ENCODE measurements at places on chromosomes 16 and 17.
A peak's percentile ranks its signal among the peaks of the same experiment; 100 is the strongest.

GRCh38 chr17:46800573-46800972 is 17.9 kb downstream of the WNT3 start:
- no peak for DNase-seq

- DNase-seq, result peak; percentile 45
Measured at GRCh38 chr17:27551701-27552248, 79.2 kb upstream of the LGALS9 start.

DNA sequence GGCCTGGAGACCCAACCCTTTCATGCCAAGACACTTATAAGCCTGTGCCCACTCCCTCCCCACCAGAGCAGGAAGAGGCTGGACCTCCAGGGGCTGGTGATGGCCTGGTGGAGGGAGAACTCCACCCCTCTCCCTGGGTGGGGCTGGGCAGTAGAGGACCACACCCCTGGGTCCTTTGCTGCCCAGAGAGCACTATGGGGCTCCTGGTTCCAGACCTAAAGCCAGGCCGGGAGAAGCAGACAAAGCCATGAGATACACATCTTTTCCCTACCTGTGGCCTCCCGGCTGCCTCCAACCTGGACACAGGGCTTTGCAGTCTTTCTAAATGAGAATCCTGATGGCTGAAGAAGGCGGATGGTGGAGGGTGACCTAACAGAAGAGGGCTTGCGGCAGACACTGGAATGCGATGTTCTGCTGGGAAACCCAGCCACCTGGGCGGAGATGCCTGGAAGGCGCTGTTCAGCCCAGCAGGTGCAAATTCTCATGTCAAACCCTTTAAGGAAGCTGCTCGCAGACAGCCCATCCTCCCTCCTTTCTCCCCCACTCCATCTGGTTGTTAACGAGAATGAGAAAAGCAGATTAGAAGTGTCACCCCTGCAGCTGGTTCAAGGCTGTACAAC is 43.9 kb upstream of the KIFC3 start:
- no peak for DNase-seq

- DNase-seq, result no peak
Measured at GRCh38 chr16:1069154-1069553, 3.4 kb upstream of the SSTR5 start.

GRCh38 chr17:54969658-54970572 is 1.4 kb downstream of the STXBP4 start:
- no peak for DNase-seq

GRCh38 chr17:41494524-41494923 is 4.8 kb upstream of the KRT36 start:
- DNase-seq, result peak; percentile 78

DNA sequence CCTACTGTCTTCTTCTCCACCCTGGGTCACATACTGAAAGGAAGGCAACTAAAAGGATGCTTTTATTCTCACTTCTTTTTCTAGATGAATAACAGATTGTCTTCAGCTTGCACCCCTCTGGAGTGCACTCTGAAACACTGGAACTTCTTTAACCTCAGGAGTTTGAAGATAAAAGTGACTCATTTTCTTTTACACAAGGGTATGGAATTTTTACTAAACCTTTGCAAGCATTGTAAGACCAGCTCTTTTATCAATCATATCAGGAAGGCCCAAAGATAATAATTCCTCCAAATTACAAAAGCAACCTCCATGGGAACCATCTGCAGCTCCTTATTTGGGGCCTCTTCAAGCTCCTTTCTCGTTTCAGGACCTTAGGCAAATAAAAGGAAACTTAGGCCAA is 193.5 kb upstream of the KIF2B start:
- peak; percentile 56 for DNase-seq

GRCh38 chr16:22632606-22633005 is 121.9 kb downstream of the NPIPB5 start:
- no peak for DNase-seq

DNA sequence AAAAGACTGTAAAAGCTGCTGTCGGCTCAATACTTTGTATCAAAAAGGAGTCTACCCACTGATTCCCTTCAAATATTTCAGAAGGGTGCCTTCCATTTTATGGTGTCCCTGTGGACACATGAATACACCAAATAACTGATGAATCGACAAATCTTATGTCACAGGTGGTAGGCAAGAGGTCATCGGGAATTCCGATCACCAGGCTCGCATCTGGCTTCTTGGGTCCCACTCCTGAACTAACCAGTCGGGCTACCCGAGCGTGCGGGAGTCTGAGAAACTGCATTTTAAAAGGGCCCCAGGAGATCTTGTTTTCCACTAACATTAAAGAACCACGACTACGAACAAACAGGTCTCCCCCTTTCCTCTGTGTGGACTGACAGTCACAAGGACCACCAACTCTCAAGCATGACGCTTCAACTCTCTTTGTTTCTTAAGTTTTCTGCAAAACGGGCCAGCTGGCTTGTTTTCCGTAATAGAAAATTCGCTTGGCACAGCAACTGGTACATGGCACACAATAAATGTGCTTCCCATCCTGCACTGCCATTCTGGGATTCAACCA is 873 bp downstream of the PSME3IP1 start:
- DNase-seq, result no peak

DNA sequence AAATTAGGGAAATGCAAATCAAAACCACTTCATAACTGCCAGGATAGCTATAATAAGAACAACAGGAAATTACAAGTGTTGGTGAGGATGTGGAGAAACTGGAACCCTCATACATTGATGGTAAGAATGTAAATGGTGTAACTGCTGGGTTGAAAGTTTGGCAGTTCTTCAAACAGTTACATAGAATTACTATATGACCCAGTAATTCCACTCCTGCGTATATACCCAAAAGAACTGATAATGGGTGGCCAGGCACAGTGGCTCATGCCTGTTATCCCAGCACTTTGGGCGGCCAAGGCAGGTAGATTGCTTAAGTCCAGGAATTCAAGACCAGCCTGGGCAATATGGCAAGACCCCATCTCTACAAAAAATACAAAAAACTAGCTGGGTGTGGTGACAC is 4.5 kb upstream of the CMTM4 start:
- DNase-seq, result no peak

GRCh38 chr16:12203780-12204351 is 227.3 kb downstream of the SNX29 start:
- no peak for DNase-seq

DNA sequence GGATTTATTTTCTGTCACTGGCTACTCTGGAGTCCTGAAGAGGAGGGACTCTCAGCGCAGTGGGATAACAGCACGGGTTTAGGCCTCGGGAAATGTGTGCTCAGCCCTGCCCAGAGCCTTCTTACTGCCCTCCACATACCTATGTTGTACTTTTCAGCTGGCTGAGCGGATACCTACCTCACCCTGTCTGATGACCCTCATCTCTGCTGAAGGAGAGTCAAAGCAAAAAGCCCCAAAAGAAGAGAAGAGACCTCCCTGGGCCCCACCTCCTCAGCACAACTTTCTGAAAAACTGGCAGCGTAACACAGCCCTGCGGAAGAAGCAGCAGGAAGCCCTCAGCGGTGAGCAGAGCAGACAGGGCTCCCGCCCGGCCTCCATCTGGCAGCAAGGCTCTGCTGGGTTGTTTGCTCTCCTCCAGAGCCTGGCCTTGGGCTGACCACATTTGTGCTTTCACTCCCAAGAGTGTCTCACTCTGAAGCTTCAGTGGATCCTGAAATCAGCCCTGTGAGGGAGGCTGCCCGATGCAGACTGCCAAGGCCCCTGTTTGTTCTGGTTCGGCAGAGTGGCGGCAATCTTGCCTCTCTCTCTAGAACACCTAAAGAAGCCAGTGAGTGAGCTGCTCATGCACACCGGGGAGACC is 10.3 kb downstream of the MYCBPAP start:
- DNase-seq, result no peak

DNA sequence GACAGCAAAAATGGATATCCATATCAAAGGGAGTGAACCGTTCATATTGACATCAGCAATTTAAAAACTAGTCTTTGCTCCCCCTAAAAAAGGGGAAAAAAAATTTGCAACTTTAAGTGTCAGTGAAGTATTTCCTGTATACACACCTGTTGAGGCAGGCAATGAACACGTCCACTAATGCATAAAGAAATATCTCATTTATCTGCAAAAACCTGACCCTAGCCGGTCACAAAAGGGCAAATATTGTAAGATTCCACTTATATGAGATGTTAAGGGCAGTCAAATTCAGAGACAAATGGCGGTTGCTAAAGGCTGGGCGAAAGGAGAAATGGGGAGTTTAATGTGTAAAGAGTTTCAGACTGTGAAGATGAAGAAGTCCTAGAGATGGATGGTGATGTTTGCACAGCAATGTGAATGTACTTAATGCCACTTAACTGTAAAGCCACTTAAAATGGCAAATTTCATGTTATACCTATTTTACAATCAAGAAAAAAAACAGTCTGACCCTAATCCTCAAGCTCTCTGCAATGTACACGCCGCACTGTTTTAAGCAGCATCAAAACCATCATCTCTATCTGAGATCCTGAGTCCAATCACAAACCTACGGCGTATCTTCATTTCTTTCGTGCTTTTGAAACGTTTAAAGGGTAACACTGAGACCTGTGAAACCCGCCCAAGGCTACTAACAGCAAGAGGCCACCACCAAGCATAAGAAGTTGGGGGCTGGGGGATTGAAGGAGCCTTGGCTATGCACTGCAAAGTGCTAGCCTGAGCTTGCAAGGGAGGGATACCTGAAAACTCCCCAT is 1.1 kb downstream of the PARN start:
- peak; percentile 12 for DNase-seq

DNA sequence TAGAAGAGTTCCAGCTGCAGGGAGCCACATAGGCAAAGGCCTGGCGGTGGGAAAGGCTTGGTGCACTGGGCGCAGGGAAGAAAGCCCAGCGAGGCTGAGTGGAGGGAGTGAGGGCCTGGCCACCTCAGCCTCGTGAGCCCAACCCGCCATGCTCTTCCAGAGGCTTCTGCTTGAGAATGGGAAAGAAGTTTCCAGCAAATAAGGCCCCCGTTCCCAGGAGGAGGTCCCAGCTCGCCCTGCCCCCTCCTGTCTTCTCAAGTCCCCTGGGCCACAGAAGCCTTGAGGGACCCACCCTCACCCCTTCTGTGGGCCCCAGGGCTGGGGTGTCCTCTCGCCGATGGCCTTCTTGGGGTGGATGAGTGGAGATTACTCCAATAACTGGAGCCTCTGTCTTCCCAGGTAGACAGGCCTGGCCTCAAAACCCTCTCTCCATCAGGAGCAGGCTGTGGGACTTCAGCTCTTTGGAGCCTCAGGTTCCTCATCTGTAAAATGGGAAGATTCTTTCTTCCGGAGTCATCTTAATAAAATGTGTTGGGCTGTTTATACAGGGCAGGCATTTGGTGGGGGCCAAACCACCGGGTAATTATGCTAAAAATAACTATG is 933 bp upstream of the SNN start:
- no peak for DNase-seq

DNA sequence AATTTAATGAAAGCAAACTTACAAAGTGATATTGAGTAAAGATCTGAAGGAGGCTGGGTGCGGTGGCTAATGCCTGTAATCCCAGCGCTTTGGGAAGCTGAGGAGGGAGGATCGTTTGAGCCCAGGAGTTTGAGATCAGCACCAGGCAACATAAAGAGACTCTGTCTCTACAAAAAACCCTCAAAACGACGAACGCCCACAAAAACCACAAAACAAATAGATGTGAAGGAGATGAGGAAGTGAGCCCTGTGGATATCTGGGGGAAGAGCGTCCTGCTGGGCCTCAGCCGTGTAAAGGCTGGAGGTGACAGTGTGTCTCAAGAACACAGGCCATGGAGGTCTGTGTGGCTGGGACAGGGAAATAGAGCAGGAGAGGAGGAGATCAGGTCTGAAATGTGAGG is 68.8 kb downstream of the ITFG1 start:
- peak; percentile 15 for DNase-seq

DNA sequence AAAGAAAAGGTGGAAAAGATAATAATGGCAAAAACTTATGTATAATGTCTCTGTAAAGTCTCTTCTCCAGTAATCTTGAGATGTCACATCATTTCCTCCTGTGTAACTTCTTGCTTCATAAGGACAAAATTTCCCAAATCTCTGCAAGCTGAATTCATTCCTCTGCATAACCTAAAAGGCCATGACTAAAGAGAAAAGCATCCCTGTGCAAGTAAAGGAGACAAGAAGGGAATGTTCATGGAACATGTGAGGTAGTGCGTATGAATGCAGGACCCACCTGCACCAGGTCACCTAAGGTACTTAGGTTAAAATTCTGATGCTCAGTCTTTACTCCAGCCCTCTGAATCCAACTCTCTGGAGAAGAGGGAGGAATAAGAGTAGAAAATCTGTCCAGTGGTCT is 46.9 kb upstream of the NLK start:
- DNase-seq, result no peak

- peak; percentile 77 for DNase-seq
Measured at GRCh38 chr16:12340151-12340733, 363.7 kb downstream of the SNX29 start.

GRCh38 chr17:17420082-17420481 is 56.7 kb upstream of the MED9 start:
- DNase-seq, result no peak

DNA sequence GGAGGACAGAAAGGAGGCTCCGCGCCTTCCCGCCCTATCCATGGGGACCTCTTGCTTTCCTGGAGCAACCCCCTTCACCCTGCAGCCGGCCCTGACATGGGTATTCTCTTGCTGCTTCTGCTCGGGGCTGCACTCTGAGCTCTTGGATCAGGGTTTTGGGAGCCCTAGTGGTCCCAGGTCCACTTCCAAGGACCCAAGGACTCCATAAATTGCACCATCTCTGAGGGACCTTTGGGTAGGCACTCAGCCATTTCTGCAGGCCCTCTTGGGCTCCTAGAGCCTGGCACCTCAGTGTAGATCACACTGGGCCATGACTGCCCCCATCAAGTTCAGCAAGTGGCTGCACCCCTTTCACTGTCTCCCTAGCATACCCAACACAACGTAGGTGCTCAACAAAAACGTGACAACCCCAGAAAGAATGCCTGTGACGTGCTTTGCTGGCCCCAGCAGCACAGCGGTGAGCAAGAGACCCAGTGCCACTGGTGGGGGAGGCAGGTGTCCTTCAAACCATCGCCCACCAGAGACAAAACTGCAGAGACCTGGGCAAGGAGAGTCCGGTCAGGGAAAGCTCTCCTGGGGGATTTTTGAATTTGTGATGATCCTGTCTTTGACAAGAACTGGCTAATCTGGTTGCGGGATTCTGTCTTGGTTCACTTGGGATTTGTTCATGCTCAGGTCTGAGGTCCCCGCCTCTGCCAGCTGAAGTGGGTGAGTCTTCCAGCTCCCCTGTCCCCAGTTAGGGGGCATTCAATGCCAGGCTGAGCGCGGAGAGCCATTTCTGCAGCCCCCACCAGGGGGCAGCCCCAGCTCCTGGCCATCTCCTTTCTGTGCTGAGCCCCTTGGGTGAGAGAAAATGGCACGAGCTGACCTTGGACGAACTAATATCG is 2.5 kb upstream of the RAB11FIP4 start:
- DNase-seq, result peak; percentile 17

- no peak for DNase-seq
Measured at GRCh38 chr16:52553322-52553721, 6.4 kb upstream of the TOX3 start.

- no peak for DNase-seq
Measured at GRCh38 chr16:83940119-83940518, 12.9 kb upstream of the OSGIN1 start.

DNA sequence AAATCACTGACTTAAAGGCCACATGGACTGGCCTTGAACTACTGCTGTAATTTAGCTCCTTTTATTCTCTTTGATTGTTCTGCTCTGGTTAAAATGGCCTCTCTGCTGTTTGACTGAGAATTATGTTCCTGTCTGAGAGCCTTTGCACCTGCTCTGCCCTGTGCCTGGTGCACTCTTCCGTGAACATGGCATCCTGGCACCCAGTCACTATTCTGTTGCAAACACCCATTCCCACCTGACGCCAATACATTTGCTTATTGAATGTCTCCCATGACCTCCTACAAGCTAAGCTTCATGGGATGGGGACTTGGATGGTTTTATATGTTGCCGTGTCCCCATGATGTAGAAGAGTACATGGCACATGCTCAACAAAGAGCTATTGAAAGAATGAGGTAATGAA is 20.1 kb downstream of the HSD17B2 start:
- no peak for DNase-seq

Data from fibroblast of skin of back (primary cell).